Left hindlimb (tissue), 1 donor: ENCODE measurements at places on chromosomes 12 and 14.

- no peak for DNase-seq
Observed at GRCh38 chr14:65173973-65174693, 71.8 kb upstream of the MAX start.

- DNase-seq = no peak
Observed at GRCh38 chr14:83253870-83254269, 1720.2 kb upstream of the SEL1L start.

GRCh38 chr12:104494137-104494792, 37.5 kb downstream of the CHST11 start:
- DNase-seq = no peak

DNA sequence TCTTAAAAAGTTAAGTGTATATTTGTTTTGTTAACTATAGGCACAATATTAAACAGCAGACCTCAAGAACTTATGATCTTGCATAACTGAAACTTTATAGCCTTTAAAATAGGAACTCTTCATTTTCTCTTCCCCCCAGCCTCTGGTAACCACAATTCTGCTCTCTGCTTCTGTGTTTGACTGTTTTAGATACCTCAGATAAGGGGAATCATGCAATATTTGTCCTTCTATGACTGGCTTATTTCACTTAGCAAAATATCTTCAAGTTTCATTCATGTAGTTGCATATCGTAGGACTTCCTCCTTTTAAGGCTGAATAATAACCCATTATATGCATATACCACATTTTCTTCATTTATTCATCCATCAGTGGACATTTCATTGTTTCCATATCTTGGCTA, 131.3 kb downstream of the PTPRO start:
- DNase-seq = no peak

GRCh38 chr12:56987551-56988053, 18.7 kb downstream of the ZBTB39 start:
- peak; percentile 79 for DNase-seq

GRCh38 chr14:33837943-33838683, 112.8 kb downstream of the EGLN3 start:
- no peak for DNase-seq

DNA sequence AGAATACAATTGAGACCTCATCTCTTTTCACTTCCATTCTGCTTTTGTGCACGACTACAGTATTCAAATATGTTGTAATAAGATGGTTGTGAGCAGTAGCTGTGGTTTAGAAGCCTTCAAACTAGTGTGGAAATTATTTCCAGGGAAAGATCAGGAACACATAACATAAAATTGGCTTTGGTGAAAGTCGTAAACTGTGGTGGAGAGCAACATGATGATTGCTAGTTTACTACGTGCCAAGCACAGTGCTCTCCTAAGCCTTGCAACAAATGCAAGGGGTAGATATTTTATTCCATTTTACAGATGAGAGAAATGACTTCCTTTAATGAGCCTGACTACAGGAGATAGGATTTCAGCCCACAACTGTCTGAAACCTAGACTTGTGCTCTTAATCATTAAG, 172.4 kb upstream of the LMNTD1 start:
- no peak for DNase-seq

DNA sequence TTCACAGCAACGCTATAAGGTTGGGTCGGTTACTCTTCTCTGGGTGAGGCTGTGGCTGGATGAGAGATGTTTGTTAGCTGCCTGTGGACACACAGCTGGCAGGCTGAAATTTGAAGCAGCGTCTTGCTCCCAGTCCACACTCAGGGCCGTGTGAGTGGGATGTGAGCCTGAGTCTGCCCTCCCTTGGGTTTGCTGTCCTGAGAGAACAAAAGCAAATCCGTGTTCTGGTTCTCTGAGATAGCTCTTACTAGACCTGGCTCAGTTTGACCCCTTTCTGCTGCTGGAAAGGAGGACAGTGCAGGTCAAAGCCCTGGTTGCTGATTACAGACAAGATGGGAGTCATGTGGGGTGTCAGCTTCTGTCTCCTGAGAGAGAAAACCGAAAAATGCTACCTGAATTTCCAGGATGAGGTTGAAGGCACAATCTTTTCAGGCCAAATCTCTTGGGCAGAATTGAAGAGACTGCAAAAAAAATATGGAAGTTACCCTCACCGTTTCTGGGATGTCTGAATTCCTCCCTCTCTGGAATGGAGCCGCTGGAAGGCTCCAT, 270.8 kb downstream of the ZFP36L1 start:
- DNase-seq = no peak

DNA sequence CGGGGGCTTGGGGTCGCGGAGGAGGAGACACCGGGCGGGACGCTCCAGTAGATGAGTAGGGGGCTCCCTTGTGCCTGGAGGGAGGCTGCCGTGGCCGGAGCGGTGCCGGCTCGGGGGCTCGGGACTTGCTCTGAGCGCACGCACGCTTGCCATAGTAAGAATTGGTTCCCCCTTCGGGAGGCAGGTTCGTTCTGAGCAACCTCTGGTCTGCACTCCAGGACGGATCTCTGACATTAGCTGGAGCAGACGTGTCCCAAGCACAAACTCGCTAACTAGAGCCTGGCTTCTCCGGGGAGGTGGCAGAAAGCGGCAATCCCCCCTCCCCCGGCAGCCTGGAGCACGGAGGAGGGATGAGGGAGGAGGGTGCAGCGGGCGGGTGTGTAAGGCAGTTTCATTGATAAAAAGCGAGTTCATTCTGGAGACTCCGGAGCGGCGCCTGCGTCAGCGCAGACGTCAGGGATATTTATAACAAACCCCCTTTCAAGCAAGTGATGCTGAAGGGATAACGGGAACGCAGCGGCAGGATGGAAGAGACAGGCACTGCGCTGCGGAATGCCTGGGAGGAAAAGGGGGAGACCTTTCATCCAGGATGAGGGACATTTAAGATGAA, 630 bp downstream of the FOS start:
- DNase-seq = peak; percentile 77

- no peak for DNase-seq
Observed at GRCh38 chr12:48768147-48768546, 20.7 kb downstream of the ADCY6 start.

- DNase-seq = no peak
Observed at GRCh38 chr12:99282624-99283023, 364.9 kb upstream of the GARIN6 start.

- DNase-seq = no peak
Observed at GRCh38 chr12:31325524-31325875, 450 bp downstream of the SINHCAF start.

GRCh38 chr12:125469683-125470082, 404.4 kb downstream of the AACS start:
- no peak for DNase-seq

DNA sequence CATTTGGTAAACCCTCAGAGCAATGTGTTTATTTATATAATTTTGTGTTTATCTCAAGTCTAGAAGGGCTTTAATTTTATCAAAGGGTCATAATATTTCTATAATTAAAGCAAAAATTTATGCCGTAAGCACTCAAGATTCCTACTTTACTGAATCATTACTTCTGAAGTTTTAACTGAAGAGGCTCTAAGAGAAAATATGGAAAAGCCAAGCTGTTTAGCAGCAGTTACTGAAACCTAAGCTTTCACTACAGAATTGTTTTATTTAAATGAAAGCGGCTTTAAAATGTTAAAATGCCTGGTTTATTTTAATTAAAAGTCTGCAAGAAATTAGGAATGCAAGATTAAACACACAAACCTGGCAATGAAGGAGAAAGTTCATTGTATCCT, 73.9 kb upstream of the BBS10 start:
- no peak for DNase-seq

DNA sequence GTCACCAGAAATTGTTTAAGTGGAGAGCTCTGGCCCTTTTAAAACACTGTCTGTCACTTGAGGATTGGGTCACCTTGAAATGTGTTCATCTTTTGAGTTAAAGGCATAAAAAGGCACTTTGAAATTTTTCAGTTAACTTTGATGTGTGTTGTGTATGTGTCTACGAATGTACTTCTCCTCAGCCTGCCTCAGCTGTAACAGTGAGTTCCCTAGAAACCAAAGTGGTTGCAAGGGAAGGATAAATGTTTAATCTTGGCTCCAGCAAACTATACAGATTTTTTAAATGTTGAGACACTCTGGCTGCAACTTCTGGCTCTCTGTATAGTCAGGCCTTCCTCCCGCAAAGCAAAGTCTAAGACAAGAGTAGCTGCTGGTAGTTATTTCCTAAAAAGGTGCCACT, 8.3 kb downstream of the DERA start:
- no peak for DNase-seq

DNA sequence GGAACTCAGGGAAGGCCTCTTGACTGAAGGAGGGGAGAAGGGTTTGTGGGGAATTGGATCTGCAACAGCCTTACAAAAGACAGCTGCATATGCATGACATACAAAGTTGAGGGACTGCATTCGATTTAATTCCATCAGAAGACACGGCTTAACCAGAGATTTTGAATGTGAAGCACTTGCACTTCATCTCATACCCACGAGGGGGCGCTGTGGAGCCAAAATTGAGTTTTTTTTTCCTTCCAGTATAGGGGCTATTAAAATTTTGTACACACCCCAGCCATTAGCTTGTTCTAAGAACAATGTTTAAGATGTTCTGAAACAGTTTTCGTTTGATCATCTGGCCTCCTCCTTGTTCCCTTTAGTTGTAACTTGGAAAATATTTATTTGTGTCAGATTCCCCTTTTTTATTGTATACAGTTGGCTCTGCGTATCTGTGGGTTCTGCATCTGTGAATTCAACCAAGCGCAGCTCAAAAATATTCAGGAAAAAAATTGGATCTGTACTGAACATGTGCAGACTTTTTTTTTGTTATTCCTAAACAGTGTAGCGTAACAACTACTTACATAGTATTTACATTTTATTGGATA, 1.6 kb downstream of the SUDS3 start:
- DNase-seq = peak; percentile 71

- no peak for DNase-seq
Observed at GRCh38 chr12:50529345-50529744, 24.6 kb downstream of the DIP2B start.

DNA sequence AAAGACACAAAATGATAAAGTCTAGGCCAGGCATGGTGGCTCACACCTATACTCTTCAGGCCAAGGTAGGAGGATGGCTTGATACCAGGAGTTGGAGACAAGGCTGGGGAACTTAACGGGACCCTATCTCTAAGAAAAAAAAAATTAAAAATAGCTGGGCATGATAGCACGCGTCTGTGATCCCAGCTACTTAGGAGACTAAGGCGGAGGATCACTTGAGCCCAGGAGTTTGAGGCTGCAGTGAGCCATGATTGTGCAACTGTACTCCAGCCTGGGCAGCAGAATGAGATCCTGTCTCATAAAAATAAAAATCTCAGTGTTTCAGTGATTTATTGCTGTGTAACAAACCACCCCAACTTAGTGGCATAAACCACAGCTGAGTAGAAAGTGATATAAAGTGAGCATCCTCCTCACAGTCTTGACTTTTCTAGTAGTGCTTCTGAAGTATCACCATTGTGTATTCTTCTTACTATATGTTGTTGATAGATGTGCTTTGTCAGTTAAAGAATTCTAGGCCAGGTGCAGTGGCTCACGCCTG, 10.6 kb upstream of the ATF1 start:
- no peak for DNase-seq

GRCh38 chr14:71579331-71579730, 352.9 kb upstream of the RGS6 start:
- DNase-seq = no peak

GRCh38 chr12:79769189-79769859, 78.6 kb upstream of the PAWR start:
- DNase-seq = no peak

- DNase-seq = peak; percentile 34
Observed at GRCh38 chr14:82003426-82003825, 469.8 kb upstream of the SEL1L start.

- no peak for DNase-seq
Observed at GRCh38 chr12:92911339-92911738, 17.8 kb downstream of the EEA1 start.

DNA sequence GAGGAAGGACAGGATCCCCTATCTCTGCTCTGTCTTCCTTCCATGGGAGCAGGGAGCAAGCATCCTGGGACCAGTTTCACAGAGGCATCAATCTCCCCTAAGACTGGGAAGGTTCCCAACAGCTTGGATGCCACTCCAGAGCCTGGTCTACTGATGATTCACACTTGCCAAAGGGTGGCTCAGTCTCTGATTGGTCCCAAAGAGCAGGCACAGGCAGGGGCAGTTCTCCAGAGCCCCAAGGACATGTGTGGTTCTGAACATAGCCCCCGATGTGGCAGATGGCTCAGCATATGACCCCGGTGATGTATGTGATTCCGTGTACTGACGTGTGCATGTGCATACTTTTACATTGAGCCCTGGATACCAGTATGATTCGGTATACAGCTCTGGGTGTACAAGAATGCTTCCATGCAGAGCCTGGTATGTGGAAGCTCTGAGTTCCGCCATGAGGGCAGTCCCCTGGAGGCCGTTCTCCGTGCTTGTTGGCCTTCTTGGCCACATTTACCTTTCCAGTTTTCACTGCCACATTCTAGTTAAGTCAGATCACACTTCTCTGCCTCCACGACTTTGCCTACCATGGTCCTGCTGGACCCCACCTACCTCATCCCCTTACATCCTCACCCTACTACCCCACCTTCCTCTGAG, 21.2 kb downstream of the ITGA7 start:
- no peak for DNase-seq

- DNase-seq = no peak
Observed at GRCh38 chr12:3165078-3165980, 88.2 kb downstream of the TSPAN9 start.

DNA sequence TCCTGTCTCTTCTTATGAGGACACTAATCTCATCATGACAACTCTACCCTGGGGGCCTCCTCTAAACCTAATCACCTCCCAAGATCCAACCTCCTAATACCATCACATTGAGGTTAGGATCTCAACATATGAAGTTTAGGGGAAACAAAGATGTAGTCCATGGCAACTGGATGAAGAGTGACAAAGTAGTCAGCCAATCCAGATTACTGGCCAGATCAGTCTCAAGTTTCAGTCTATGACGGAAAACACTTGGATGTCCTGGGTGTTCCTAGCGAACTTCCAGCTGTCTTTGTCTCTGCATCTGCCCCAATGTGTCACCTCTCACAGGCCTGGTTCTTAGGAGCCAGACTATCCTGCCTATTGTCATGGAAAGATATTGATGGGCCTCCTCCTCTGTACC, 630.8 kb downstream of the AACS start:
- DNase-seq = no peak

- DNase-seq = no peak
Observed at GRCh38 chr14:69181491-69181890, 9.8 kb upstream of the EXD2 start.

GRCh38 chr14:93184391-93185348, at the start of the genes LYSET and MOAP1:
Gene LYSET, plus strand, starts transcription at chr14:93185317. Its CDS starts 89 bp downstream, at chr14:93185406.
Gene MOAP1, minus strand, starts transcription at chr14:93184897. Its CDS starts 655 bp downstream, at chr14:93184242.
- DNase-seq = peak; percentile 89

DNA sequence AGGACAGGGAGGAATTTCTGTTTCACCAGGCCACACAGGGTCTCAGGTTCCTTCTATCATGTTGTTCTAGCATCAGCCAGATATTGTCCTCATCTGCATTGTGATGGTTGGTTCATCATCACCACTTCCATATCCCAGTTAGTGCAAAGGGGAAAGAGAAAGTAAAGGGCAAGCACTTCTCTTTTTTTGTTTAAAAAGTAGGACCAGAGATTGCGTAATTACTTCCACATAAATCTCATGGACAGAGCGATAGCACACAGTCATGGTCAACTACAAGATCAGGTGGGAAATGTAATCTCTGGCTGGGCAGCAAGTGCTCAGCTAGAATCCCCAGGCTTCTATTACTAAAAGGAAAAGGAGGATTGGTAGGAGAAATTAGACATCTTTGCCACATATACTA, 155.1 kb downstream of the KIF21A start:
- no peak for DNase-seq

- no peak for DNase-seq
Observed at GRCh38 chr12:65182012-65182739, 12.8 kb downstream of the LEMD3 start.

GRCh38 chr12:109863847-109864712, 16.3 kb downstream of the GLTP start:
- no peak for DNase-seq
